ENCODE measurements at places on chromosomes 4 and X.
A peak's percentile ranks its signal among the peaks of the same experiment; 100 is the strongest.

GRCh38 chr4:94412019-94412657, 39.6 kb upstream of the PDLIM5 start:
- peaks cover 8% of the 10 kb centered on the region for H3K27me3 ChIP-seq
- H3K27ac ChIP-seq: no peak overlapping the region
- H3K4me3 ChIP-seq: no peak overlapping the region
- no peaks in the 10 kb centered on the region for H3K36me3 ChIP-seq
- no peak for DNase-seq
- no peaks in the 10 kb centered on the region for H3K4me1 ChIP-seq

- H3K4me1 ChIP-seq: peaks cover 4% of the 10 kb centered on the region
- no peaks in the 10 kb centered on the region for H3K36me3 ChIP-seq
- H3K27me3 ChIP-seq: peaks cover 4% of the 10 kb centered on the region
- no peak for DNase-seq
- no peak overlapping the region for H3K27ac ChIP-seq
Measured at GRCh38 chr4:155964016-155964891, 10.6 kb upstream of the CTSO start.

GRCh38 chrX:56794404-56795230, 65.6 kb downstream of the NBDY start:
- H3K27me3 ChIP-seq: no peaks in the 10 kb centered on the region
- H3K4me3 ChIP-seq: no peak overlapping the region
- H3K36me3 ChIP-seq: peaks cover 2% of the 10 kb centered on the region
- DNase-seq: no peak
- no peak overlapping the region for H3K27ac ChIP-seq

- no peak for DNase-seq
- no peak overlapping the region for H3K27ac ChIP-seq
- H3K4me3 ChIP-seq: no peak overlapping the region
- H3K36me3 ChIP-seq: no peaks in the 10 kb centered on the region
Measured at GRCh38 chr4:124234771-124235170, 477.8 kb downstream of the ANKRD50 start.

GRCh38 chrX:133265331-133265730, 47.2 kb upstream of the TFDP3 start:
- H3K27ac ChIP-seq: no peak overlapping the region
- no peaks in the 10 kb centered on the region for H3K4me1 ChIP-seq
- peak; percentile 7 for DNase-seq
- H3K36me3 ChIP-seq: no peaks in the 10 kb centered on the region
- no peak overlapping the region for H3K4me3 ChIP-seq
- no peaks in the 10 kb centered on the region for H3K27me3 ChIP-seq

DNA sequence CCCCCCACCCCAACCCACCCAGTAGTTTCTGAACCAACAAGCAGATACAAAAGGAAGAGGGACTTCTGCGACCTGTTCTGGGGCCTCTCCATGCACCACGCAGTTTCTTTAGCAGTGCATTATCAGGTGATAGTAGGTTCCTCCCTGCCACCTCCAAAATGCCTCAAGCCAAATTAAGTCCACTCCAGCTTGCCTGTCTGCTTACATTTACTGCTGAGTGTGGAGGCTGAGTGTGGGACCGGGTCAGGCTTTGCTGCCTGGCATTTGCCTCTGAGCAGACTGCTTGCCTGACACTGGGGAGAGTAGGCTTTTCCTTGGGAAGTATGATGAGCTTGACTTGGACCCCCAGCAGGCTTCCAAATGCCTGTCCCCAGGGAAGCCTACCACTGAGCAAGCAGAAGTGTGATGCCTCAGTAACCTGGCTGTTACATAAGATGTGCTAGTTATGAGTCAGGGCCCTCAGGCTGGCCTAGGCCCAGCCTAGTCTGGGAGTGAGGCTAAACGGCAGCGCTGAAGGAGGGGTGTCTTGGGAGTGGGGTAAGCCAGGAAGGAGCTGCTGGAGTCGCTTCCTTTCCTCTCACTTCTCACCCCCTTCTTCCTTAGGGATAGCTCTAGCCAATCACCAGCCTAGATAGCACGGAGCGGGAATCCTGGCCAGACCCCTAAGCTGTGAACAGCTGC, 9.0 kb downstream of the TSC22D3 start:
- H3K27me3 ChIP-seq: no peaks in the 10 kb centered on the region
- H3K4me3 ChIP-seq: no peak overlapping the region
- no peak for DNase-seq
- no peak overlapping the region for H3K27ac ChIP-seq
- H3K4me1 ChIP-seq: peaks cover 4% of the 10 kb centered on the region
- H3K36me3 ChIP-seq: no peaks in the 10 kb centered on the region

- peak overlapping the region; percentile 85 for H3K4me3 ChIP-seq
- peaks cover 8% of the 10 kb centered on the region for H3K4me1 ChIP-seq
Measured at GRCh38 chr4:10018818-10019461, 2.4 kb downstream of the SLC2A9 start.

- no peak for DNase-seq
- H3K4me1 ChIP-seq: no peaks in the 10 kb centered on the region
- no peak overlapping the region for H3K4me3 ChIP-seq
- no peak overlapping the region for H3K27ac ChIP-seq
- no peaks in the 10 kb centered on the region for H3K36me3 ChIP-seq
Measured at GRCh38 chr4:115790812-115791211, 677.4 kb upstream of the NDST4 start.

- peaks cover 11% of the 10 kb centered on the region for H3K36me3 ChIP-seq
- no peaks in the 10 kb centered on the region for H3K27me3 ChIP-seq
- no peak overlapping the region for H3K27ac ChIP-seq
Measured at GRCh38 chr4:123127218-123127617, 204.8 kb upstream of the NUDT6 start.
